T-helper 2 cell treated with Interferon-gamma antibody and Interleukin-4, amounts not matched to agents 5 μg/mL and 100 μg/mL, for 36 hours (primary cell): ENCODE measurements at places on chromosomes 6 and 20.

DNA sequence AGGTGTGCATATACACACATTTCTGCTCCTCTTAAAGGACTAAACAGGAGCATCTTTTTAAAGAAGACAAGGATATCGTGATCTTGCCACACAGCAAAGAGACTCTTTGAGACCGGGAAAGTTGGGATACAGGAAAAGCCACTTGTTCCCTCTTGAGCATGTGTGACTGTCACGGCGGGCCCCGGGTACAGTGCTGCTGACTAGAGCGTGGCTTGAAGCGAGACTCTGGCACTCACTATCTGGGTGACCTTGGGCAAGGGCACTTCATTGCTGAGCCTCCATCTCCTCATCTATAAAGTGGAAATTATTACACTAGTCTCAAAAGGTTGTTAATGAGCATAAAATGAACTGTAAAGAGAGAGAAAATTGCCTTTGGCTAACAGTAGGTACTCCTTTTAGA, 713.9 kb downstream of the PTPRT start:
- DNase-seq, result no peak

- no peak for DNase-seq
Measured at GRCh38 chr6:168041928-168042327, 37.1 kb downstream of the FRMD1 start.

- no peak for DNase-seq
Measured at GRCh38 chr6:3321875-3322274, 63.1 kb downstream of the PSMG4 start.

- DNase-seq, result no peak
Measured at GRCh38 chr20:16517946-16518783, 55.1 kb downstream of the KIF16B start.

DNA sequence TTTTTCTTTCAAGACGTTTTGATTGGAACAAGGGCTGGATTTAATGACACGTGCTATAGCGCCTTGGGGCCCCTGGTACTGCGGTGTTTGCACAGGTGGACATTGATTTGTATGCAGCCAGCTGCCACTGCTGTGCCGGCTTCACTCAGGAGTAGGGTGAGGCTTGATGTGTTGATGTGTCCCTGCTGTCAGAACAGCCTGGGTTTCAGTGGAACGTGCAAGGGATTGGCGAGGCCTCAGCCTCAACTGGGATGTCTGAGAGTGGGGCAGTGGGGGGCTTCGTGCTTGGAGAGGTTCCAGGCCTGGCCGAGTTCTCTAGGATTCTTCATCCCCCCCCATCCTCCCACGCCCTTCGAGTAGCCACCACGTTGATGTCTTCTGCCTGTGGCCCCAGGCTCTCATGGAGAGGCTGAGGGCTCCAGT, 23.0 kb downstream of the PYGB start:
- no peak for DNase-seq
